Stimulated activated CD8-positive, alpha-beta memory T cell treated with anti-CD3 and anti-CD28 coated beads, Interleukin-12 subunit alpha, Interleukin-12 subunit beta, amount 100 ng/mL, for 1 hour (primary cell): ENCODE measurements at places on chromosomes 2 and 18.

DNA sequence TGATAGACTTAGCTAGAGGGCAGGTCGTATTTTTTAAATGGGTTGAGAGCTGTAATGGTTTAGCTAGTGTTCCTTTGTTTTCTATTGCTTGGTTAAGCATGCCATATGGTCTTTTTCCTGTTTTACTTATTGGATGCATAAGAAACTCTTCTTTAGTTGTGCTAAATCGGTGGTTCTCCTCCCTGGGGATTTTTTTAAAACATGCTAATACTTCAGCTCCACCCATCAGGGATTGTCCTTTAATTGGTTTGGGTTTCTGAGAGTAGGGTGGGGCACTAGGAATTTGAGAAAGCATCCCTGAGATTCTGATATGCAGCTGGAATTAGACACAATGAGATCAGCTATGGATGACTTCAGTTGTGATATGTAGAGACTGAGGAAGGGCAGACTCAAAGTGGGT, 497.2 kb downstream of the THSD7B start:
- DNase-seq: no peak

DNA sequence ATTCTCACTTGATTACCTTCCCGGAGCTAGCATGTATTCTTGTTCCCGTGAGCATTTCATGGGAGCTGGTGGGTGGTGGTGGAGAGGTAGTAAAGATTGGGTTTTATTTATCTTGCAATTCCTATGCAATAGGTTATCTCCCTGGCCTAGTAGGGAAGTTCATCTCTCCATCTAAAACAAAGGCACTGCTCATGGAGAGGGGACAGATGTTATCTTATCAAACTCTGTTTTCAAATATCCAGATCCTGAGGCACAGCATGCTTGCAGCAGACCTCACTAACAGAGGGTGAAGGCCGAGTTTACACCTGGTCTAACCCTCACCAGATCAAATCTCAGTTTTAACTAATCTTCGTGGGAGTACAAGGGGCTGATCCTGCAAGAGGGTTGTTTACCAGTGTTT, 98.9 kb downstream of the CYRIA start:
- no peak for DNase-seq

DNA sequence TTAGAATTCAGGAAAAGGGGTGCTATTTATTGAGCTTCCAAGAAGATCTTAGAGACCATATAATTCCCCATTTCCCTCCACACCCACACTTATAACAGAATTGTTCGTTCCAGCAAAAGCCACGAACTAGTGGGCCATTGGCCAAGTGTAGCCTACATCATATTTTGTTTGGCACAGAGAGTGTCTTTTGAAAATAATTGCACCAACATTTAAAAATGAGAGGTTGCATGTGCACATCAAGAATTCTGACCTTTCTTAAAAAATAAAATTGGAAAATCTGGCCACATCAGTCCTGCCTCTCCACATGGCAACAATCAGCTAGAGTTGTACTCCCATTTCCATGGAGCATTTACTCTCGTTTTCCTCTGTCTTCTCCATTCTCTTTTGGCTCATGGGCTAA, 655.5 kb upstream of the FANCL start:
- DNase-seq: no peak

GRCh38 chr2:216934151-216934550, 74.3 kb upstream of the TNP1 start:
- no peak for DNase-seq

DNA sequence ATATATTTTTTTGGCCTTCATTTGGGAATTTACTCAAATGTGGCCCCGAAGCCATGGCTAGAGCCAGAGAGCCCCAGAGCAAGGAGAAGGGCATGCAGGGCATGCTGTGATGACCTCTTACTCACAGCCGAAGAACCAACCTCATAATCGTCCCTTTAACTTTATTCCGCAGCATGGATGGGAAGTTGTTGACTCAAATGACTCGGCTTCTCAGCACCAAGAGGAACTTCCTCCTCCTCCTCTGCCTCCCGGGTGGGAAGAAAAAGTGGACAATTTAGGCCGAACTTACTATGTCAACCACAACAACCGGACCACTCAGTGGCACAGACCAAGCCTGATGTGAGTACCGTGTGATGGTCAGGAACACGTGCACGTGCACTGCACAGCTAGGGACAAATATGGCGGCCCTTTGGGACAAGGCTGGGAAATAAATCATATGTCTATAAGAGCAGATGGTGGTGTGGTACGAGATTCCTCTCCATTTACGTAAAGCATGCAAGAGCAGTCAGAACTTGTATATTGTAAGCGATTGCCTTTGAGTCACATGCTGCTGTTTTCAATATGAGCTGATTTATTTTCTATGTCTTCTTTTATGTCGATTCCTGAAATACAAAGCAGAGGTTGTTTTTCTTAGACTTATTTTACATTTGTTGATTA, 280.9 kb downstream of the NEDD4L start:
- no peak for DNase-seq

DNA sequence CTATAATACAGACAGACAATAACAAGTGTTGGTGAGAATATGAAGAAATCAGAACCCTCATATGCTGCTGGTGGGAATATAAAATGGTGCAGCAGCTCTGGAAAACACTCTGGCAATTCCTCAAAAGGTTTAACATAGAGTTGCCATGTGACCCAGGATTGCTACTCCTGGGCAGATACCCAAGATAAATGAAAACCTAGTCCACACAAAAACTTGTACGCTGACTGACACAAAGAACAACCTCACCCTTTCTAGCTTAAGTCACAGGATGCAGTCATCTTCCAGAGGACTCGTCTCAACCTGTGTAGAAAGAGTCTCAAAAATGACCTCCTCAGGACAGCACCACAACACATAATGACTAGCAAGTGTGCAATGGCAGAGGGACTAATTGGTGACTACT, 71.6 kb upstream of the ACAA2 start:
- DNase-seq: no peak

DNA sequence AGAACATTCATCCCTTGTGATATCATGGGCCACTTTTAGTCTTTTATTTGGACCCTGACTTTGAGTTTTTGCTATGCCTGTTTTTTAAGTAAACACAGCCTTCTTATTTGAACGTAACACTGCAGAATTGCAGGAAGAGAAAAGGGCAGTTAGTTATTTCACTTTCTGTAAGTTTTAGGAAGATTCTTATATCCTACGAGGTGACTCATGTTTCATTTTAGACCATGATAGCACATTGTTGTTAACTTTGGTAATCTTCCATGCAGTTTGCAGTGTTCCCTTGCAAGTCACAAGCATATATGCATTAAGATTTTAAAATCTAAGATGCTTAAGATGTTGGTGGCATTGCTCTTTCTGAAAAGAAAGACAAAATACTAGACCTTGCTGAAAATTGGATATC, 128.6 kb upstream of the EPC2 start:
- no peak for DNase-seq

- DNase-seq: no peak
Measured at GRCh38 chr2:60450488-60450887, 103.0 kb downstream of the BCL11A start.

GRCh38 chr18:58698701-58699193, 27.5 kb downstream of the MALT1 start:
- DNase-seq: no peak

DNA sequence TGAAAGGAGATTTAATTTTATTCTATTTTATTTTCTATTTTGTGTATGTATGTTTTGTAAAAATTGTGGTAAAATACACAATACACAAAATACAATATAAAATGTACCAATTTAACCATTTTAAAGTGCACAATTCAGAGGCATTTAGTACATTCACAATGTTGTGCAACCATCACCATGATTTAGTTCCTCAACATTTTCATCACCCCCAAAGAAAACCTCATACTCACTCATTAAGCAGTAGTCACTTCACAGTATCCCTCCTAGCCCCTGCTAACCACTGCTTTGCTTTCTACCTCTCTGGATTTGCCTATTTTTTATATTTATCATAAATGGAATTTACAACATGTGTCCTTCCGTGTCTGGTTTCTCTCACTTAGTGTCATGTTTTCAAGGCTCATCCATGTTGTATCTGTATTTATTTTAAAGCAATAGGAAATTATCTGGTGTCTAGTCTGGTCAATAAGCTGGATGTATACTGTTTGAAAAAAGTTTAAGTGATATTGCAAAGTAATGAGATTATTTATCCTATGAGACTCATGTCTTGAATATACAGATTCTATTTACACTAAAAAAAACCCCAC, 77.9 kb upstream of the GLS start:
- no peak for DNase-seq

- no peak for DNase-seq
Measured at GRCh38 chr2:75356865-75357264, 157.5 kb upstream of the TACR1 start.

DNA sequence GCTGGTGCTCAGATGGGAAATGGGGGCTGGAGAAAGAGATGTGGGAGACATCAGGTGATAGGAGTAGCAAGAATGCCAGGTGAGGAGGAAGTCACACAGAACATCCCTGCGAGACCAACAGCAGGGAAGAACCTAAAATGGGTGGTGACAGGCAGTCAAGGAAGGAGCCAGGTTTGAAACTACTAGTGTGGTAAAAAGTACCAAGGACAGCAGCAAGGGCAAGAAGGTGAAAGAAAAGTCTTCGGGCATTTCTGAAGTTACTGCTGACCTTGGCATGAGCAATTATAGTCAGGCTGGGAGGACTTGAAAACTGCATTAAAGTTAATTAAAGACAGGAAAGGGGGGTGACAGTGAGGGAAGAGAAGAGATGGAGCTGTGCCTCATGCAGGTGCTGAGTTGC, 410.4 kb downstream of the RAD51AP2 start:
- DNase-seq: no peak

GRCh38 chr2:68193144-68193543, 35.5 kb downstream of the PNO1 start:
- DNase-seq: no peak

DNA sequence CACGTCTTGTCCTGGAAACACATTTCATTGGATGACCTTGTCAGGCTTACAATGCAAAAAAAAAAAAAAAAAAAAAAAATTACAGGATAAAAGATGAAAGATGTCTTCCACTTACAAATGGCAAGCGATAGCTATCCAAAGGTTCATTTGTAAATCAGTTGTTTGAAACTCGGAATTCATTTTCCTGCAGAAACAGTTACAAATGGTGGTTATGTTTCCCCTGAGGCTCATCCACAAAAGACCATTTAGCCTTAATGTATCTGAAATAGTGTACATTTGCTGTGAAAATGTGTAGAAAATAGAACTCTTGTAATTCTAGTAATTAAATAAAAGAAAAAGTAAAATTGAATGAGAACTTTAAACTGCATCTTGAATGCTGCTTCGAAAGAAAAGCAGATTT, 25.9 kb downstream of the DPP10 start:
- no peak for DNase-seq

DNA sequence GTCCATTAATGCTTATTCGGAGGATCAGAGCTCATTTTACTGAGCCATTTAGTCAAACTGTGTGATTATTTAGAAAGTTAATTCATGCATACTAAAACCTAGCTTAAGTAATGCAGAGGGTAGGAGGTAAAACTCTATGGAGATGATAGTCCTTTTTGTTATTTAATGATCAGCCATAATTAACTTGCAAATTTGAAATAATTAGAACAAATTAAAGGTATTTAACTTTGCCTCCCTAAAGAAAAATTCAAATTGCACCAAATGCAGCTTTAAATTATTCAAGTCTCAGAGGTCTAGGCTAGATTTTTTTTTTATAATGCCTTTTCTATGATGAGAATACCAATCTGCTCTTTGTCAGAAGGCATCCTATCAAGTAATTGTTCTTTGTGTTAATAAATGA, 310.9 kb downstream of the KIAA1328 start:
- no peak for DNase-seq

DNA sequence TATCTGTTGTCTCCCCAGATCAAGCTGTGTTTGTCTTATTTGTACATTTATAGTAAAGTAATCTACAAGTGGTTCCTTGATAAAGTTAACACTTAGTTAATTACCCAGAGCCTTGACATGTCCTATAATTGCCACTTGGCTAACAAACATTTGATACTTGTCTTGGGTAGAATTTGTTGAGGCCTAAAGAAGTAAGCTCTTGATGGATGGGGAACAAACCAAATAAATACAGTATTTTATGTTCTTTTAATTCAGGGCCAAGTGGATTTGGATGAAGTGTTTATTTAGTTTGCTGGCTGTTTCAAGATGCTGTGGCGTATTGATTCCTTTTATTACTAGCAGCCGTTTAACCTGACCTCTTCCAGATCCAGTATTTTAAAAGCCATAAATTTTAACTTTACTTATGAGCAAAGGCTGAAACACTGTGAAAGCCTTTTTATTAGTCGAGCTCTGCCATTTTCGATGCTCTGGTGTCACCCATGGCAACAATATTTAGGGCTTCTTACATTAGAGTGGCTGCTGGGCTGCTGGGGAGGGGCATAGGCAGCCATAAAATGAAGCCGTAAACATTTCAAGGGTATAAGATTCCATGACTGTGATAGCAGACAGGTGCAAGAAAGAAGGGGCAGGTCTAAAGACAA, 401.6 kb upstream of the NRP2 start:
- DNase-seq: no peak

DNA sequence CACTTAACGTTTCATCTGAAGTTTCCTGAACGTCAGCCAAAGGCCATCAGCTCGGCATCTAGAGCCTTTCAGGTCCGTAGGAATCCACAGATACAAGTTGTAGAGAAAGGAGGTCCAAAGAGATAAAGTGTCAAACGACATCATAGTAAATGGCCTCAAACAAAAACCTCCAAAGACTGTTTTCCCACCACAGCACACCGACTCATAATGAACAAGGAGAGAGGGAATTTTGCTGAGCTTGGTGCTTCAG, 150.3 kb downstream of the PXDN start:
- no peak for DNase-seq

DNA sequence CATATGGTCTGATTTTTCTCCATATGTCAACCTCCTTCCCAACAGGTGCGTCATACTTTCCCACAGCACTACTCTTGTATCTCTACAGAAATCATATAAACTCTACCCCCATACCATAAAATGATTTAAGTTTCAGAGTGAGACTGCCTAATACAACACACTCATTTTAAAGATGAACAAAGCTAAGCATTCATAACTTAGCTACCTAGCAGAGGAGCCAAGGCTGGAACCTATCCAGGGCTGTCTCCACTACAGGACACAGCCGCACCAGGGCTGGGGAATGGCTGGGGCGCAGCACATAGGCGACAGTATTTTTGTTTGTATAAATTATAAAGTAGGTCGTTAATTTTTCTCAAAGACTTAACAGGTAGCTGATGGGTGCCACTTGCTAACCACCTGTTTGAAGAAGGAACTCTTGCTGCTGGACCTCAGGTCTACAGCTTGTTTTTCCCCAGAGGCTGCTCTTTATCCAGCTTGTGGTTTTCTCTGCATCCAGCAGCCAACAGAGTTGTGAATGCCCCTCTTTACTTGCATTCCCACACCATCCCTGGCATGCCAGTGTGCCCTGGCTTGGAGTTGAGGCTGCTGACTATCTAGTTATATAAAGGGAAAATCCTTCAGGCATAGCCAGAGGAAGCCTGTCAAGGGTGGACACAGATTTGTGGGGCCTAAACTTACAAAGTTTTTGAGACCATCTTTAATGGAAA, 62.0 kb downstream of the HNRNPLL start:
- DNase-seq: no peak

- no peak for DNase-seq
Measured at GRCh38 chr2:32702303-32703064, 74.6 kb downstream of the TTC27 start.

- DNase-seq: no peak
Measured at GRCh38 chr2:221293949-221294742, 278.0 kb downstream of the EPHA4 start.

- DNase-seq: no peak
Measured at GRCh38 chr2:151138507-151138906, 123.2 kb downstream of the RBM43 start.

GRCh38 chr18:44876755-44877154, 196.1 kb downstream of the SETBP1 start:
- DNase-seq: no peak

GRCh38 chr18:59276047-59276446, 2.8 kb upstream of the RAX start:
- DNase-seq: no peak
